PC-9 (cell line): ENCODE measurements at places on chromosomes 16 and 17. TPM values are rescaled to one million over a fixed set of nuclear protein-coding genes. Genes with fewer than 3 reads are reported as not detected.
A peak's percentile ranks its signal among the peaks of the same experiment; 100 is the strongest.

Gene C16orf74
- total RNA-seq: 44.3 and 51.6 TPM in 2 replicates

Gene CHD9NB
- 1.9 and 2.8 TPM in 2 replicates for total RNA-seq

Gene ZNF205
- total RNA-seq: 17.4 and 18.0 TPM in 2 replicates

Gene TP53TG3F
- not detected in 2 replicates for total RNA-seq

Gene KRTAP1-3
- not detected in 2 replicates for total RNA-seq

Gene GPRC5B
- total RNA-seq: 62.0 and 70.2 TPM in 2 replicates

Gene ZPBP2
- total RNA-seq: not detected in 2 replicates

Gene KRTAP1-1
- total RNA-seq: not detected in 2 replicates

DNA sequence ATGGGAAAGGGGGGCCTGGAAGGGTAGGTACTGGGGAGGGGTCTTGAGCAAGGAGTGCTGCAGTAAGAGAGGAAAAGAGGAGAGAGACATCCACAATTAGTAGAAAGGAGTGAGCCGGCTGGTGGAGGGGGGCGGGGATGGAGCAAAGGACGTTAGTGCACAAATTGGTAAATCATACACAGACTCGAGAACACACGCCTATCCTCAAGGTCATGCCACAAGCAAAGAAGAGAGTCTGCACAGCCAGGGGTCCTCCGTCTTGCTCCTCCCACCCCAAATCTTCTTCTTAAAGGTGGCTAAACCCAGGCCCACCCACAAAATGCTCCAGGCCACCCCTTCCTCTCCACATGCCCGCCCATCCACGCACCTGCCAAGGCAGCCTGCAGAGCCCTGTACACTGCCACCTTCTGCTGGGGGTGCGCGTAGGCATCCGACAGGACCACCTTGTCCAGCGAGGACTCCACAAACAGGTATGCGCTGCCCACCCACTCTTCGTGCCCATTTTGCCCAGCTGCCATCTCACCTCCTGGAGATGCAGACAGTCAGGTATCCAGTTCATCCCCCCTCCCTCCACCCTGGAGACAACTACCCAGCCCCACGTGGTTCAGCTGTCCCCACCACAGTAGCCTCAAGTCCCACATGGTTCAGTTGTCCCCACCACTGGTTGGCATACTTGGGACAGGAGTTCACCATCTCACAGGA, 3.4 kb downstream of the TRADD start:
- peaks cover 9% of the 10 kb centered on the region for H3K4me1 ChIP-seq
- H3K36me3 ChIP-seq: no peaks in the 10 kb centered on the region
- H3K27me3 ChIP-seq: no peaks in the 10 kb centered on the region
- DNase-seq: no peak
- no peak overlapping the region for H3K4me3 ChIP-seq

DNA sequence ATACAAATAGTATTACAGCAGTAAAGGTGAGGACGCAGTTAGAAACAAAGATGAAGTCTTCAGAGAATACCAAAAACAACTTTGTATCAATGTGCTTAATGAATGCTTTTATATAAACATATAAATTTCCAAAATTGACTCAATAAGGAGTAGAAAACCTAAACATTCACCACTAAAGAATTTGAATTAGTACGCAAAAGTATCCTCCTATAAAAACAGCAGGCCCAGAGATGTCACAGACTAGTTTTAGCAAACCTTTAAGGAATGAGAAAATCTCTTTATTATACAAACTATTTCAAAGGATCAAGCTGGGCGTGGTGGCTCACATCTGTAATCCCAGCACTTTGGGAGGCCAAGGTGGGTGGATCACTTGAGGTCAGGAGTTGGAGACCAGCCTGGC, 86.2 kb downstream of the OR1D5 start:
- H3K27ac ChIP-seq: no peak overlapping the region
- 0 out of 2 replicates have a peak, but pooled peaks cover 5% of the 10 kb centered on the region for H3K36me3 ChIP-seq
- no peaks in the 10 kb centered on the region for H3K27me3 ChIP-seq
- peaks cover 6% of the 10 kb centered on the region for H3K4me1 ChIP-seq
- no peak for DNase-seq

DNA sequence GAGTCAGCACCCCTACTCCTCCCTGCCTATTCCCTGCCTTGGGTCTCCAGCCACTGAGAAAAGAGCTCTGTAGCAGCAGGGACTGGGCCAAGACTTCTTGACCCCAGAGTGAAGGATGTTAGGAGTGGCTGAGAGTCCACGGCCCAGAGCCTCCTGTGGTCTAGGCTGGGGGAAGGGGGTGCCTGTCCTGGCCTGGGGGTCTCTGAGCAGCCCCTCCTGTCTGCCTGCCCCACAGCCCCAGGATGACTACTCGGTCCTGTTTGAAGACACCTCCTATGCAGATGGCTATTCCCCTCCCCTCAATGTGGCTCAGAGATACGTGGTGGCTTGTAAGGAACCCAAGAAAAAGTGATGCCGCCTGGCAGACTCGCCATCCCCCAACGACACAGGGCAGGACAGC, 5.5 kb downstream of the SULT1A2 start:
- peaks cover 25% of the 10 kb centered on the region; the same call in 1 of the 2 replicates for H3K36me3 ChIP-seq
- H3K27ac ChIP-seq: no peak overlapping the region

GRCh38 chr16:68062910-68063393, 22.2 kb upstream of the NFATC3 start:
- no peaks in the 10 kb centered on the region for H3K36me3 ChIP-seq
- H3K4me1 ChIP-seq: no peaks in the 10 kb centered on the region
- DNase-seq: no peak
- H3K27ac ChIP-seq: no peak overlapping the region
- no peak overlapping the region for H3K4me3 ChIP-seq

DNA sequence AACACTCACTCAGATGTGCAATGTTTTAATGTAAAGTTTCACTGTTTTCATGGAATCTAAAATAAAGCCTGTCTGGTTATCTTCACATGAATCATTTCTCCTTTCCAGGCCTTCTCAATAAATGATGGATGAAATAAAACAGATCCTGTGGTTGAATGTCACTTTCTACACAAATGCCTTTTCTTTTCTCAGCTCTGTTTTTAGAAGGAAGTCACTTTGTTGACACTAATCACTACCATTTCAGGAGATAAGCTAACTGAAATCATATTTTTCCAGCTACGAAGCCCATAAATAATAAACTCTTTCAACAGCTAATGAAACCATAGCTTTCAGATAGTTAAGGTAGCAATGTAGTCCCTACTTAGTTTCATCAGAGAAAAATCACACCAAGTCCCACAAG, 17.9 kb downstream of the NME2 start:
- no peak overlapping the region for H3K27ac ChIP-seq
- peaks cover 21% of the 10 kb centered on the region; the same call in 1 of the 2 replicates for H3K36me3 ChIP-seq
- H3K27me3 ChIP-seq: no peaks in the 10 kb centered on the region
- no peaks in the 10 kb centered on the region for H3K4me1 ChIP-seq
- no peak for DNase-seq

- peak; percentile 51 for DNase-seq
- H3K27ac ChIP-seq: no peak overlapping the region
- H3K4me3 ChIP-seq: no peak overlapping the region
- H3K36me3 ChIP-seq: no peaks in the 10 kb centered on the region
Measured at GRCh38 chr17:74296548-74296936, 22.5 kb downstream of the DNAI2 start.

DNA sequence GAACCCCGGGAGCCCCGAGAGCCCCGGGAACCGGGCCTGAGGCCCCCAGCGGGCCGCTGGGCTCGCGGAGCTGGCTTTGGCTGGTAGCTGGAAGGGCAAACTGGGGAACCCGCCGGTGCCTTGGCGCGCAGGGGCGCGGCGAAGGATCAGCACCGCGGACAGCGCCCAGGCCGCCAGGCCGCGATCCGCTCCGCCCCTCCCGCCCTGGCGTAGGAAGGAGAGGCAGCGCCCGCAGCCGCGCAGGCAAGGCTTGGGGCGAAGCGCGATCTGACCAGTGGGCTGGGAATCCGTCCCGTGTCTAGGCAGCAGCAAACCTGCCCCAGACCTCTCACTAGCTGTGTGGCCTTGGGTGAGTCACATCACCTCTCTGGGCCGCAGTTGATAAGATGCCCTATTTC, 331 bp upstream of the CCDC92B start:
- no peak overlapping the region for H3K4me3 ChIP-seq
- no peaks in the 10 kb centered on the region for H3K4me1 ChIP-seq
- H3K27ac ChIP-seq: no peak overlapping the region
- peaks cover 66% of the 10 kb centered on the region for H3K27me3 ChIP-seq
- DNase-seq: peak; percentile 58

DNA sequence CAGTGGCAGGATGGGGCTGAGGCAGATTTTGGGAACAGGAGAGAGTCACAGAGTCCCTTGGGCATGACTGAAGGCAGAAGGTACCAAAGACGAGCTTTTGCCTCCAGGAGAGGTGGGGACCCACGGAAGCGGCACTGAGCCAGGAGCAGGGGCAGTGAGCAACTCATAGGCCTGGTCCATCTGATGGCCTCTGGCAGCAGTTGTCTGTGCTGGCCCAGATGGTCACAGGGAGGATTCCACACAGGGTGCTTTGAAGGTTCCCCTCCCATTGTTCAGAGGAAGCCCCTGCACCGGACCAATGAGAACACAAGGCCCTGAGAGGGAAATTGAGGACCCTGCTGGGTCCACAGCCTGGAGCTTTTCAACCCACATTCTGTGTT, 360.3 kb upstream of the TNRC6C start:
- H3K27me3 ChIP-seq: peaks cover 94% of the 10 kb centered on the region
- DNase-seq: no peak
- H3K4me3 ChIP-seq: no peak overlapping the region
- no peak overlapping the region for H3K27ac ChIP-seq

DNA sequence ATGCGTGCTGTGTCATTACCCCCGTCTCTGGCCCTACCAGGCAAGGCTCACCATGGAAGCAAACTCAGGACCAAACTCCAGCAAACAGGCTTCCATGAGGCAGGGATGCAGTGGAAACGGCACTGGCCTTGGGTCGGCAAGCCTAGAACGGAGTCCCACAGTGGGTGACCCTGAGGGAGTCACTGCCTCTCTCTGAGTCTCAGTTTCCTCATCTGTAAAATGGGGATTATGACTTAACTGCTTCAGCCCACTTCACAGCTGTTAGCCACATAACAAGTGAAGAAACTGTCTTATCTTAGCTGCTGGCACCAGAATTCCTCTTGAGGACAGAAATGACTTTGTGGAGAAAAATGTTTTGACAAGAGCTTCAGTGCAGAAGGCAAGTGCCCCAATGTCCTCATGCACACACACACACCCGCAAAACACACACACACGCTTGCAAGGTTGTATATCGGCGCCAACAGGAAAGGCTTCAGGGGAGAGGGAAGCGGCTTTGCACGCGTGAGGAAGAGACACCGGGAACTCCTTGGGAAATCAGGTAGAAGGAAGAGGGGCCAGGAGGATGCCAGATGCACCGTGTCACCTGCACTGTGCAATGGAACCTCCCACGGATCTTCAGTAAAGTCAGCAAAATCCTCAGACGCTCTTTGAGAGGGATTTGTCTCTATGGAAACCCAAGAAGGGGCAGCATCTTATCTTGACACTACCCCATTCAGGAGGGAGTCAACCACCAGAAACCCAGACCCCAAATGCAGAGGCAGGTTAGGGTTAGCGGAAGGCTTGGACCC, 53.7 kb downstream of the GSG1L start:
- no peak overlapping the region for H3K27ac ChIP-seq
- H3K4me1 ChIP-seq: no peaks in the 10 kb centered on the region
- H3K4me3 ChIP-seq: no peak overlapping the region
- no peak for DNase-seq

GRCh38 chr16:57941016-57941664, 29.8 kb downstream of the CNGB1 start:
- H3K36me3 ChIP-seq: no peaks in the 10 kb centered on the region
- peak; percentile 46 for DNase-seq
- H3K4me1 ChIP-seq: peaks cover 15% of the 10 kb centered on the region; the same call in 1 of the 2 replicates
- H3K27ac ChIP-seq: no peak overlapping the region

- H3K27ac ChIP-seq: no peak overlapping the region
- DNase-seq: no peak
- H3K4me3 ChIP-seq: no peak overlapping the region
- no peaks in the 10 kb centered on the region; the same call in 1 of the 2 replicates for H3K4me1 ChIP-seq
- peaks cover 45% of the 10 kb centered on the region for H3K27me3 ChIP-seq
Measured at GRCh38 chr16:700684-701584, 4.7 kb downstream of the FBXL16 start.

GRCh38 chr17:49992933-49993422, 2.0 kb downstream of the DLX3 start:
- no peak overlapping the region for H3K27ac ChIP-seq
- DNase-seq: no peak
- H3K27me3 ChIP-seq: peaks cover 7% of the 10 kb centered on the region; the same call in 1 of the 2 replicates
- no peaks in the 10 kb centered on the region for H3K36me3 ChIP-seq

- H3K27ac ChIP-seq: no peak overlapping the region
- no peak overlapping the region for H3K4me3 ChIP-seq
- no peaks in the 10 kb centered on the region for H3K36me3 ChIP-seq
- no peaks in the 10 kb centered on the region for H3K4me1 ChIP-seq
- no peaks in the 10 kb centered on the region for H3K27me3 ChIP-seq
- no peak for DNase-seq
Measured at GRCh38 chr16:14958970-14959369, 15.9 kb upstream of the PDXDC1 start.

GRCh38 chr17:44995436-44996001, 27.4 kb upstream of the C1QL1 start:
- no peaks in the 10 kb centered on the region for H3K36me3 ChIP-seq
- no peak for DNase-seq
- H3K4me1 ChIP-seq: peaks cover 8% of the 10 kb centered on the region; the same call in 1 of the 2 replicates
- peaks cover 27% of the 10 kb centered on the region for H3K27me3 ChIP-seq
- no peak overlapping the region for H3K4me3 ChIP-seq

DNA sequence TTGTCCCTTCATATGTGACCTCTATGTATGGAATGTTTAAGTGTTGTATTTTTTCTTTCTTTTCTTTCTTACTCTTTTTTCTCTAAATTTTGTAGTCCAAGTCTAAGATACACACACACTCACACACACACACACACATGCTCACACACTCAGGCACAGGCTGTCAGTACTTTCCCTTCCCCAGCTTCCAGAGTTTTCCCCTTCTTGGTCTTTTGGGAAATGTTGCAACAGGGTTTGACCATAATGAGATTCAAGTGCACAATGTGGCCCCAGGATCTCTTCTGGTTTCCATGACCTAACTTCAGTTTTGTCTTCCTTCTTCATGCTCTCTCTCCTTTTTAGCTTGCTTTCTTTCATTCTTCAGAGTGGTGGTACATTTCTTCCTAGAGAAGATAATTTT, 289.8 kb upstream of the FOXF1 start:
- DNase-seq: no peak
- H3K27me3 ChIP-seq: peaks cover 85% of the 10 kb centered on the region
- no peak overlapping the region for H3K27ac ChIP-seq
- H3K4me1 ChIP-seq: no peaks in the 10 kb centered on the region
- H3K36me3 ChIP-seq: no peaks in the 10 kb centered on the region
- no peak overlapping the region for H3K4me3 ChIP-seq

- no peaks in the 10 kb centered on the region for H3K36me3 ChIP-seq
- H3K4me1 ChIP-seq: peaks cover 27% of the 10 kb centered on the region
- peak overlapping the region; percentile 68 for H3K4me3 ChIP-seq
- no peak for DNase-seq
Measured at GRCh38 chr17:68455901-68456338, 1.4 kb downstream of the WIPI1 start.

- H3K4me1 ChIP-seq: peaks cover 11% of the 10 kb centered on the region; the same call in 1 of the 2 replicates
- no peaks in the 10 kb centered on the region for H3K36me3 ChIP-seq
- no peaks in the 10 kb centered on the region for H3K27me3 ChIP-seq
- peak; percentile 63 for DNase-seq
- H3K4me3 ChIP-seq: no peak within 1 kb of the TSS
- H3K27ac ChIP-seq: no peak within 1 kb of the TSS
Measured at GRCh38 chr17:43661699-43662412, at the start of gene MEOX1. Gene MEOX1 (minus strand): TSS chr17:43661922. CDS start chr17:43661534, 388 bp downstream.

GRCh38 chr17:5467416-5467815, 1.4 kb downstream of the DHX33 start:
- H3K27me3 ChIP-seq: no peaks in the 10 kb centered on the region
- DNase-seq: no peak
- no peak overlapping the region for H3K27ac ChIP-seq
- H3K36me3 ChIP-seq: no peaks in the 10 kb centered on the region
